ENCODE measurements at places on chromosomes 16 and 17.

GRCh38 chr17:17417718-17418181 is 59.0 kb upstream of the MED9 start:
- DNase-seq: no peak

- no peak for DNase-seq
Observed at GRCh38 chr16:17377360-17378324, 93.1 kb downstream of the XYLT1 start.

DNA sequence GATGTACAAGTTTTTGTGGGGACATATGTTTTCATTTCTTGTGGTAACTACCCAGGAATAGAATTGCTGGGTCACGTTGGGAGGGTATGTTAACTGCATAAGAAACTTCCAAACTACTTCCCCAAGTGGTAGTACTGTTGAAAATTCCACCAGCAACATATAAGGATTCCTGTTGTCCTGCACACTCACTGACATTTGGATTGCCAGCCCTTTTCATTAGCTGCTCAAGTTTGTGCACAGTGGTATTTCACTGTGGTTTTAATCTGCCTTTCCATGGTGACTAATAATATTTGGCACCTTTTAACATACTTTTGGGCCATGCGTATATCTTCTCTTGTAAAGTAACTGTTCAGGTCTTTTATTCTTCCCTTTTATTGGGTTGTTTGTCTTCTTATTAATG is 103.3 kb downstream of the GNAO1 start:
- no peak for DNase-seq

DNA sequence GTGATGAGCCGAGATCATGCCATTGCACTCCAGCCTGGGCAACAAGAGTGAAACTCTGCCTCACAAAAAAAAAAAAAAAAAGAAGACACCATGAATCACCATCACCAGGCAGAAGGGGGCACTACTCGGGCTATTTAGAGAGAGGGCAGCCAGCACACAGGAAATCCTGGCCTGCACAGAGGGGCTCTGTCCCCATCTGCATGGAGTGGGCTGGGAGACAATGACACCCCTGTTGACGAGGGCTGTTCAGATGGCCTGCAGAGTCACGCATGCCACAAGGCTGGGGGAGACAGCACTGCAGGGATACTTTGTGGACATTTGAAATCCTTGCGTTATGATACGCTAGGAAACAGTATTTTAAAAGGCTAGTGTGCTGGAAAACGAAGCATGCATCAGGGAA is 48.3 kb downstream of the CUEDC1 start:
- no peak for DNase-seq

Measured in T-helper 2 cell (primary cell).